G401 (cell line): ENCODE measurements at places on chromosomes 12 and 14. TPM values are rescaled to one million over a fixed set of nuclear protein-coding genes. Genes with fewer than 3 reads are reported as not detected.
A peak's percentile ranks its signal among the peaks of the same experiment; 100 is the strongest.

PYGL gene
- total RNA-seq = 0.68 and 1.4 TPM in 2 replicates

RHEBL1 gene
- total RNA-seq = 2.5 and 3.5 TPM in 2 replicates

ZDHHC22 gene
- total RNA-seq = 0.25 TPM in 1 of 2 replicates, not detected in the other

SLC6A15 gene
- total RNA-seq = 4.7 and 16.9 TPM in 2 replicates

EID3 gene
- total RNA-seq = 0.51 and 1.7 TPM in 2 replicates

RND1 gene
- total RNA-seq = 0.88 and 1.9 TPM in 2 replicates

- no peak for DNase-seq
These were observed 20.4 kb downstream of the TAS2R50 start for GRCh38 chr12:10966314-10966713.

GRCh38 chr14:64060199-64060545 is 207.4 kb downstream of the SYNE2 start:
- DNase-seq = no peak

DNA sequence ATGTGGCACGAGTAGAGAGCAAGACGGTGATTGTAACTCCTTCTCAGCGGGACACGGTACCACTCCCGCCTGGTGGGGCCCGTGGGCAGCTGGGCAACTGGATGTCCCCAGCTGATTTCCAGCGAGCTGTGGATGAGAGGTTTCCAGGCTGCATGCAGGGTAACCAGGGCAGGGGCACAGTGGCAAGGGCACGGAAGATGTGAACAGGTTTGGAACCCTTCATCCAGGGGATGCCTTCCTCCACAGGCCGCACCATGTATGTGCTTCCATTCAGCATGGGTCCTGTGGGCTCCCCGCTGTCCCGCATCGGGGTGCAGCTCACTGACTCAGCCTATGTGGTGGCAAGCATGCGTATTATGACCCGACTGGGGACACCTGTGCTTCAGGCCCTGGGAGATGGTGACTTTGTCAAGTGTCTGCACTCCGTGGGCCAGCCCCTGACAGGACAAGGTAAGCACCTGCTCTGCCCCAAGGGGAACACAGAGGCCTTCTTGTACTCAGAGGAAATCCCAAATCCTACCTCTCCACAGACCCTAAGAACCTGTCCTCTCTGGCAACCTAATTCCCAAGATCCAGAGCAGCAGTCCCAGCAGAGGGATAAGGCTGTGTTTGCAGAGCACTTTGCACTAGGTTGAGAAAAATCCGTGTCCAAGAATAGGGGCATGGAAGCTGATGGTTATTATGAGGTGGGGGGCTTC is 4.3 kb downstream of the PCK2 start:
- DNase-seq = no peak

GRCh38 chr12:78864870-78865463 is 393 bp downstream of the SYT1 start:
- peak; percentile 51 for DNase-seq

GRCh38 chr14:97942921-97943320 is 1145.7 kb downstream of the VRK1 start:
- DNase-seq = no peak

DNA sequence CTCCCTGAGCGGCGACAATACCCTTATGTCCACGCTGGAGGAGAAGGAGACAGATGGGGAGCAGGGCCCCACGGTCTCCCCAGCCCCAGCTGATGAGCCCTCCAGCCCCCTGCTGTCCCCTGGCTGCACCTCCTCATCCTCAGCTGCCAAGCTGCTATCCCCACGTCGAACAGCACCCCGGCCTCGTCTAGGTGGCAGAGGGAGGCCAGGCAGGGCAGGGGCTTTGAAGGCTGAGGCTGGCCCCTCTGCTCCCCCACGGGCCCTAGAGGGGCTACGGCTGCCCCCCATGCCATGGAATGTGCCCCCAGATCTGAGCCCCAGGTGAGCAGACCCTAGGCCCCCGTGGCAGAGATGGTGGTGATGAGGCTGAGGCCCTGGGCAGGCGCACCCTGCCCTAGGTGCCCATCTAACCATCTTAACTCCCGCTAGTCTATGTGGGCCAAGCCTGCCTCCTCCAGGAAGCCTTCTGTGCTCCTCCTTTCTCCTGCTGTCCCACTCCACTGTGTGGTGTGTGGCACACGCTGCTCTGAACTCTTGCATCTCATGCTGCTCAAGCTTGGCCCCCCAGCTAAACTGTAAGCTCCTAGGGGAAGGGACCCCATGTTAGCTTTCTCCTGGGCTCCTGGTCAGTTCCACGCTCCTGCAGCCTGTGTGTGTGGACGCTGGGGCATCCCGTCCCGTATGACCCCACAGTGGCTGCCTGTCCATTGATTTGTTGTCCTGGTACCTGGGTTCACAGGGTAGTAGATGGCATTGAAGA is 12.1 kb downstream of the MCRS1 start:
- no peak for DNase-seq

- no peak for DNase-seq
These were observed 57.4 kb downstream of the BAZ1A start for GRCh38 chr14:34817768-34818167.

DNA sequence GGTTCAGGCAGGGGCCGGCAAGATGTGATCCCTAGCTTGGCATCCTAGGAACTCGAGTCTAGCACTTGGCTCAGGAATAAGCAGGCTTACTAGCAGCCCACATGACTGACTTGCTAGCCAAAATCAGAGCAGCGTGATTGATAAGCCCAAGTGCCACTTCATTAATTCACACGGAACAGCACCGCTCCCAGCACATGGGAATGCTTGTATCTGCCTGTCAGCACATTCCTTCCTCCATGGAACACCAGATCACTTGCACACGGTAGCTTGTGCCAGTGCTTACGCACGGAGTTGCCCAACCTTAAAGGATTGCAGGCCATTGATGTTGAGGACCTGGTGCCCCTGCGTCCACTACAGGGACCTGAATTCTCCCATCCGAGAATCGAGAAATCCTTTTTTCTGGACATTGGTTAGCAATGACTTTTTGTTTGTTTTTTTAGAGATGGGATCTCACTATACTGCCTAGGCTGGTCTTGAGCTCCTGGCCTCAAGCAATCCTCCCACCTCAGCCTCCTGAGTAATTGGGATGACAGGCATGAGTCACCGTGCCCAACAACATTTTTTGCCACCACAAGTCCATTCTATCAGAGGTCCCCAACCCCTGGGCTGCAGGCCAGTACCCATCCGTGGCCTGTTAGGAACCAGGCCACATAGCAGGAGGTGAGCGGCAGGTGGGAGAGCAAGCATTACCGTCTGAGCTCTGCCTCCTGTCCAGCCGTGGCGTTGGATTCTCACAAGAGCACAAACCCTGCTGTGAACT is 30.6 kb upstream of the TSPAN9 start:
- no peak for DNase-seq

DNA sequence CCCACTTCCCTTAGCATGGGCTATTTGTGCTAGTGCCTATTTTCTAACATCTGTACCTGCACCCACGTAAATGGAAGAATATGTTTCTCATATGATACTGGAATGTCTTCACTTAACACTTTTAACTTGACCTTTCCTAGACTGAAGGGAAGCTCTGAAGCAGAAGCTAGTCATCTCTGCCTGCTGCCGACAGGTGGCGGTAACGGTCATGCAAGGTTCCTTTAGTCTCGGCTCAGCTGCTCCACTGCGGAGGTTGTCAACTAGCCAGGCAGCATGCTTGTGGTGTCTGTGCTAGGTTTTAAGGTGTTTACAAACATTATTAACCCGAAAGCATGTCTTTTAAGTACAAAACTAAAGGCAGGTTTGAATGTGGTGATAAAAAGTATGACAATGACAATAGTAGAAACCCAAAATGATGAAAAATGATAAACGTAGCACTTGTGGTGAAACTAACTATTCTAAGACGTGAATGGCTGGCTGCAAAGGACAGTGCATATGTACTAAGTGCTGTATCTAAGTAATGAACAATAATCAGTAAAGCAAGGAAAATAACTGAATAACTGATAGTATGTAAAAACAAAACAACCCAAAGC is 117.2 kb downstream of the GRIN2B start:
- DNase-seq = peak; percentile 80

DNA sequence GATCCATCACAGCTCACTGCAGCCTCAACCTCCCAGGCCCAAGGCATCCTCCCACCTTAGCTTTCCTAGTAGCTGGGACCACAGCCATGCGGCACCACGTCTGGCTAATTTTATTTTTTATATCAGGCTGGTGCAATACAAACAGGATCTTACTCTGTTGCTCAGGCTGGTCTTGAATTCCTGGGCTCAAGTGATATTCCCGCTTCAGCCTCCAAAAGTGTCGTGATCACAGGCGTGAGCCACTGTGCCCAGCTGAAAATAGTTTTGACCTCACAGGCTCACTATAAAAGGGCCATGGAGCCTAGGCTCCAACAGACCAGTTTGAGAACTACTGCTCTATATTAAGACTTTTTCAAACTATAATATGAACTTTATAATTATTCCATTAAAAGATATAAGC is 37.3 kb downstream of the SNX6 start:
- DNase-seq = no peak

DNA sequence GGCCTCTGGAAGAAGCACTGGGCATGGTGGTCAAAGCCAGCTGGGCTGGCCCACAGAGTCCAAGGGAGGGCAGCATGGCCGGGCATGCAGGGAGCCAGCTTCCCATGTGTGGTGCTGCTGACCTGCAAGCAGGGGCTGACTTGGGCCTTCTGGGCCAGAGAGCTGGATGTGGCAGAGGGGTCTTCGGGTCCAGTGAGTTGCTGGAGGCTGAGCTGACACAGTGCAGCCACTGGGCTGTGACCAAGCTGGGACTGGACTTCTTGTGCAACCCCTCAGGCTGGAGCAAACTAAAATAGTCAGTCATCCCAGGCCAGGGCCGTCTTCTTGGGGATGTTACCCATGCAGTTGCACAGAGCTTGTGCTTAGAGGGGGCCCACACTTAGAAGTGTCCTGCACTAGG is 7.3 kb upstream of the RIN3 start:
- DNase-seq = no peak
